ENCODE measurements at places on chromosomes 4 and X.
A peak's percentile ranks its signal among the peaks of the same experiment; 100 is the strongest.

DNA sequence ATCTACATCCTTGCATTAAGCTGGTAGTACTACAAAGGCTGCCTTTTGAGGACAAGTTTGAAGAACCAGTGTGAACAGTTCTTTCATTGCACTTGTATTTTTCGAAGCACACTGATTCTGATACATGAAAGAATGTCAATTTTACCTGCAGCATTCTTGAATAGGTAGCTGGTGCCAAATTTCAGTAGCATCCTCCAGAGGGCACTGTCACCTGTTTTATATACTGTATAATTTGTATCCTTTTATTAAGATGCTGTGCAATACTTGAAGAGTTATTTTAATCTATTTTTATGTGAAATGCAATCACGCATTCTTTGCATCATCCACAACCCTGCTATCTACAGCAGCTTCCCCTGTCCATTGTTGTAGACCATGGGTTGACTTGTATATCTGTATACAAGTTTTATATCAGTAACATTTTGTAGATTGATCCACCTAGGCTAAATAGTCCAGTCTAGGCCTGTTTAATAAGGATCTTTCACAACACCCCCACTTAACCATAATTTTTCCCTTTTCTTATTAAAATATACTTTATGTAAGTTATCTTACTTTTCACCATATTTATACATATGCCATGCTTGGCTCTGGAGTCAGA is 325.7 kb downstream of the PCDH7 start:
- no peak for DNase-seq

DNA sequence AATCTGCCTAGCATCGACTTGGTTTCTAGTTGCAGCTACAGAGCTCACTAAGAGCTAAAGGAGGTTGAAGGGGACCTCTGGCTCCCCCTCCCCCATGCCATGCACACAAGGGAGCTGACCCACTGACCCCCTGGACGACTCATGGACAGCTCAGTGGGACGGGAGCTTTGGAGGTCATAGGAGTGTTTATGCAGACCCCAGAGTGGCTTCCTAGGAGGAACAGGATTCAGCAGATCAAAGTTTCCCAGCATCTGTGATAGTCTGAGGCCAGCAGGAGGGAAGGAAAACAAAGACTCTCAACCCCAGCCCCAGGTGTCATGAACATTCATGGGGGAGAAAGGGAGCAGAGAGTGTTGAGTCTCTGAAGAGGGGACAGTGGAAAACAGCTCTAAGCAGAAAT is 104.4 kb downstream of the ARSF start:
- peak; percentile 25 for DNase-seq

GRCh38 chr4:73603271-73603710 is 16.9 kb downstream of the RASSF6 start:
- DNase-seq: no peak

DNA sequence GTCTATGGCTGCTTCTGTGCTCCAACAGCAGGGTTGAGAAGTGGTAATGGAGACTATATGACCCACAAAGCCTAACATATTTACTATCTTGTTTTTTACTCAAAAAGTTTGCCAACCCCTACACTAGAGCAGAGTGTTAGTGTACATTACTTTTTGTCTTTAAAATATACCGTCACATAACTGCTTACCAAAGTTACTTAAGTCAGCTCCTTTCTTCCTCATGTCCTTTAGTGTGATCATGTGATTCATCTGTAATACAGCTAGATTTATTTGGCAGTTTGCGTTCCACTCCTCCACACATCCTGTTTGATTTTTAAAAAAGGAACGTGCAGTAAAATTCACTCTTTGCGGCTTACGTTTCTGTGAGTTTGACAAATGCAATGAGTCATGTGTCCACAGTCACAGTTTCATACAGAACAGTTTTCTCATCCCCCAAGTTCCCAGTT is 162.4 kb upstream of the GPRIN3 start:
- DNase-seq: no peak

DNA sequence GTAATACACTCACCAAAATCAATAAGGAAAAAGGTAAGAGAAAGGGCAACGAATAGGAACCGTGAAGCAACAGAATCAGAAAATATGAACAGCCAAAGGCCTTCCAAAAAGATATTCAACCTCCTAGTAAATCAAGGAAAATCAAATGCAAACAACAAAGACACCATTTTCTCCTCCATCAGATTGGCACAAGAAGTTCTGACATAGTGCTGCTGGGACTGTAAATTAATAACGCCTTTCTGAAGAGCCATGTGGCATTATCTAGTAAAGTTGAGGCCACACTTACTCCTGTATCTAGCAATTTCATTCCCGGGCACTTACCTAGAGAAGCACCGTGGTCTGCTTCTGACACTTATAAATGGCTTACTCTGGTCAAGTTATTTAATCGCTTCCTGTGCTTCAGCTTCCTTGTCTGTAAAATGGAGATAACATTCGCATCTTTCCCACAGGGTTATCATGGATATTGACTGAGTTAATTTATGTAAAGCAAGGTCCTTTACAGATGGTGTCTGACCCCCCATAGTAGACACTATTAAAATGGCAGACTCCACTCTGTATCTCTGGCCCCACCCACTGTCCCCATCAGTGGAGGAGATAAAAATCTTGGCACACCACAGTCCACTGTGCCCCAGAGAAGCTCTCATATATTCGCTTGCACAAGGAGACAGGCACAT is 20.5 kb upstream of the ENPP6 start:
- DNase-seq: no peak

GRCh38 chr4:104966349-104967033 is 180.2 kb upstream of the TET2 start:
- DNase-seq: no peak

GRCh38 chr4:168188754-168189153 is 96.4 kb downstream of the ANXA10 start:
- DNase-seq: no peak

DNA sequence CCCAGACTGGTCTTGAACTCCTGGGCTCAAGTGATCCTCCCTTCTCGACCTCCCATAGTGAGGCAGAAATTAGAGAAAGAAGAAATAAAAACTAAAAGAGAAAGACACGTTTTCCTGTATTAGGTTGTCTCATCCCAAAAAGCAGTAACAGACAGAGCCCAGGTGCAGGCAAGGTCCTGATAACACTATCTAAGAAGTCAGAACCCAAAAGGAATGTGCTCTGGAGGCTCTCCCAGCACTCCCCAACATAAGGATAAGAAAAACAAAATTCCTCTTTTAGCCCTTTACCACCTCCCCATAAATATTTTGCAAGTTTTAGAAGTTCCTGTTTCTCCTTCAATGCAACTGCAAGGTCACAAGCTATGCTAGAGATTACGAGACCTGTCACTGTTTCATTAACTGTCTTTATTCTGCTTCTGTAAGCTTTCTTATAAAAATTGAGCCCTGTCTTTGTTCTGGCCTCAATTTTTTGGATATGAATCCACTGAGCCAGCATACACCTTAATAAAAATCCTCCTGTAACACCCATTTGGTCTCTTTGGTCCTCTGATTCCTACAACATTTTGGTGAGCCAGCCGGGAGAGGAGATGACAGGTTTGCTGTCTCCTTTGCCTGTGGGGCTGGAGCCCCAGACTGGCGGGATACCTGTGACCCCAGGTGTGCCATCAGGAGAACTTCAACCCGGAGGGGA is 25.9 kb downstream of the LIAS start:
- DNase-seq: no peak

GRCh38 chrX:38271154-38271716 is 50.6 kb upstream of the SRPX start:
- no peak for DNase-seq

- no peak for DNase-seq
Observed at GRCh38 chr4:121898150-121898549, 27.9 kb upstream of the BBS7 start.

DNA sequence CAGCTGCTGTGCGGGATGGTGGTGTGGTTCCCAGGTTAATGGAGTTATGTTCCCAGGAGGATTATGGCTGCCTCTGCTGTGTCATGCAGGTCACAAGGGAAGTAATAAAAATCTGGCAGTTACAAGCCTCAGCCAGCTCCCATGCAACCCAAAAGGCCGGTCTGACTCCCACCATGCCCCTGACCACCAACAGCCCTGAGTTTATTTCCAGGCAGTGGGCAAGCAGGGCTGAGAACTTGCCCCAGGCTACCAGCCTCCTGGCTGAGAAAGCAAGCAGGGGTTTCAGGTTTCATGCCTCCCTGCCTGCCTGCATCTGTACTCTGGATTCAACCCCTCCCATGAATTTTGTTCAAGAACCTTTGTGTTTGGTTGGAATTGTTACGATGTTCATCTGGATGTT is 732.7 kb upstream of the POU3F4 start:
- no peak for DNase-seq

DNA sequence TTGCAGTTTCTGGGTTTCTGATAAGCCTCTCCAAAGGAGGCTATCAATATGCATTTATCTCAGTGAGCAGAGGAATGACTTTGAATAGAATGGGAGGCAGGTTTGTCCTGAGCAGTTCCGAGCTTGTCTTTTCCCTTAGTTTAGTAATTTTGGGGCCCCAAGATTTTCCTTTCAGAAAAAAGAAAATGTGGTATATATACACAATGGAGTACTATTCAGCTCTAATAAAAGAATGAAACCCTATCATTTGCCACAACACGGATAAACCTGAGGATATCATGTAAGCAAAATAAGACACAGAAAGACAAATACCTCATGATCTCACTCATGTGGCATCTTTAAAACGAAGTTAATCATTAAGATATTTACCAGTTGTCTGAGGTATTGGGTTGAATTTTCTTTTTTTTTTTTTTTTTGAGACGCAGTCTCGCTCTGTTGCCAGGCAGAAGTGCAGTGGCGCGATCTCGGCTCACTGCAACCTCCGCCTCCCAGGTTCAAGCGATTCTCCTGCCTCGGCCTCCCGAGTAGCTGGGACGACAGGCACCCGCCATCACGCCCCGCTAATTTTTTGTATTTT is 540 bp downstream of the ZNF721 start:
- no peak for DNase-seq

DNA sequence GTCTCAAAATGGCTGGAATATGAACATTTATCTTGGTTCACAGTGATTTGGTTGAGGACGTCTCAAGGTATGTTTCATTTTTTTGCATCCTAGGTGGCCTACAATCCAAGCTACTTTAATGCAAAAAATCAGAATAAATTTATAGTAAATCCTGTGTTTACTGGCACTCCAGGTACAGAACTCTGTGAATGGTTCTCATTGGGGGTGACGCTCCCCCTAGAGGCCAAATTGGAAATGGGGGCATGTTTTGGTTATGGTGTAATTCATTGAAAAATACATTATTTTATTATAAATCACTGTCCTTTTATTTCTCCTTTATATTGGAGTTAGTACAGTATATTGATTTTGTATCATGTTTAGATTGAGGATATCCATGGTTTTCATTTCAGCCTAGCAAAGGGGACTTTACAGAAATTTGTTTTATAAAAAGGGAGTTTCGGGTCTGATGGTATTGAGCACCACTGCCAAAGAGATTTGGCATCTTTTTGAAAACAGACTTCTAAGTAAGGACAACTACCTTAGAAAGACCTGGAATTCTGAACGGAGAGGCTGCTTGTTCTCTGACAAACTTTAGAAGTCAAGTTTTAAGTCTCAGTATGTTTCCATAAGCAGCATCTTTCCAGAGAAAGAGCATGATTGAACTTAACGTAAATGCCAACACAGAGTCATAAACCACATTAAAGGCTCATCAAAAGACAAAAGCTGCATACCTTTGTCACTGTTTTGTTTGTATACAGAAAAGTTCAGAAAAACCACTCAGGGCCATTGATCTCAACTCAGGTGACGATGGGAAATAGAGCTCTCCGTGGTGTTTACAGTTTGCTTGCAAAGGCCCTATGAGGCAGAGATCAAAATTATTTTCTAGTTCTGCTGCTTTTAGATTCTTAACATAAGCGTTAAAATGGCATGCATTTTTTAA is 19.4 kb downstream of the MTM1 start:
- no peak for DNase-seq

DNA sequence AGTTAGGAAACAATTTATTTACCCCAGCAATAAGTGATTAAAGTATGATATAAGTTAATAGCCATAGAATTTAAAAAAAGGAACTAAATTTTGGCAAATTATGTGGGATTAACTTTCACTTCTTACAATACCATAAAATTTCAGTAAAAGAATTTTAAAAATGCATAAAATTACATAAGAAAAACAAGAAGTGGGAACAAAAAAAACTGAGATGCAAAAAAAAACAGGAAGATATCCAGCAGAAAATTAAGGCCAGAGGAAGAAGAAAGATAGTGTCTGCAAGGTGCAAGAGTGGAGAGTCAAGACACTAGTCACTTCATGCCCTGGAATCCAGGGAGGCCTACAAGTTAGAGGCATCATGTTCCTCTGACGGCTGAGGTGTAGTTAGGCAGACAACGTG is 184.2 kb downstream of the GASK1B start:
- no peak for DNase-seq

- peak; percentile 49 for DNase-seq
Observed at GRCh38 chr4:184851200-184851541, 25.4 kb upstream of the ACSL1 start.

- DNase-seq: no peak
Observed at GRCh38 chrX:96835660-96836289, 47.9 kb upstream of the RPA4 start.

DNA sequence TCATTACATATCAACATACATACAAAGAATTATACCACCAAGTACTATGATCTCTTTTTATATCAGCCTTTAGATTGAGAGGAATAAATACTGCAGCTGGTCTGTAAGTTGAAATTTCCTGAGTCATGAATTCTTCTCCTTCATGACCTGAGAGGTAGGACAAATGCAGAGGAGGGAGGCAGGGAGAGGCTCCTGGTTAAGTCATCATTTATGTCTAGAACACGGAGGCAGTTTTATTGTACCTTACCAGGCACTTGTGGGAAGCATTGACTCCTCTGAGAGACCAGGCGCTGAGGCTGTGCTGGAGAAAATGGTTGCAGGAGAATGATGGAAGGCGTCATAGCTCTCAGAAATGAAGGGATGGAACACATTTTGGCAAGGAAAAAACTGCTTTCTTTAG is 12.5 kb upstream of the CASK start:
- no peak for DNase-seq

- DNase-seq: no peak
Observed at GRCh38 chr4:10983268-10983667, 298.7 kb upstream of the CLNK start.

DNA sequence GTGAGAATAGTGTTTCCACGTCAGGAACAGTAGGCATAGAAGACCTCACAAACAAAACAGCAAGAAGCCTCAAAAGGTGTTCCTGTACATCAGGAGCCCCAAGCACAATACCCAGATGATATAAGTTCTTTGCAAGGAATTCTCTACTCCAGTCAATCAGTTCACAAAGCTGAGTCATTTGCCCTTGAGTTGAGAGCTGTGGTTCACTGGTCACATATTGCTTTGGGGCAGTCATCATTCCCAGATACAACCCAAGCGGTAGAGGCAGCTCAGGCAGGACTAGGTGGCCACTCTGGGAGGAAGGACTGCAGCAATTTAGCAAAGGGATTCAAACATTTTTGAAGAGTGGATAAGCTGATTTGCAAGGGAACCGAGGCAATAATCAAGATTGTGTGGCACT is 551.5 kb upstream of the ZFP42 start:
- no peak for DNase-seq

- no peak for DNase-seq
Observed at GRCh38 chrX:98501426-98501825, 1617.7 kb downstream of the RPA4 start.

GRCh38 chr4:32440391-32440790 is 1720.2 kb downstream of the PCDH7 start:
- no peak for DNase-seq

GRCh38 chr4:100098011-100098545 is 92.2 kb downstream of the DDIT4L start:
- DNase-seq: no peak

Measured in H7 (cell line).